ENCODE measurements at places on chromosomes 7 and 10.

GRCh38 chr10:17808971-17809841 lies at the start of gene MRC1:
Gene MRC1 (plus strand): TSS chr10:17809348. CDS start chr10:17809466, 118 bp downstream.
- DNase-seq = no peak

DNA sequence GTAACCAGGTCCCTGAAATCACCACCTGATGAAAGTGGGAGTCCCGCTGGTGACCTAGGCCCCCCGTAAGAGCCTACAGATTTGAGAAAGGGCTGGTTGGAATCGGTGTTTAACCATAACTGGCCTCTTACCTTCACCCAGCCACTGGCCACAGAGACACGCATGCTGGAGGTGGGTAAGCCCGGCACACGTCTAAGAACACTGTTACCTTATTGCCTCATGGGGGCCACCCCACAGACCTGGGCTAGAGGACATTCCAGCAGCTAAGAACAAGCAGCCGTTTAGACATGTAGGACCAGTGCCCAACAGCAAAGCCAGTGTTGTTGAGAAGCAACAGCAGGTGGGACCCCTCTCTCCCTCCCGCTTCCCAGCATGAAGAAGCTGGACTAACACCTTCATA lies 2.5 kb upstream of the GDF2 start:
- DNase-seq = no peak

DNA sequence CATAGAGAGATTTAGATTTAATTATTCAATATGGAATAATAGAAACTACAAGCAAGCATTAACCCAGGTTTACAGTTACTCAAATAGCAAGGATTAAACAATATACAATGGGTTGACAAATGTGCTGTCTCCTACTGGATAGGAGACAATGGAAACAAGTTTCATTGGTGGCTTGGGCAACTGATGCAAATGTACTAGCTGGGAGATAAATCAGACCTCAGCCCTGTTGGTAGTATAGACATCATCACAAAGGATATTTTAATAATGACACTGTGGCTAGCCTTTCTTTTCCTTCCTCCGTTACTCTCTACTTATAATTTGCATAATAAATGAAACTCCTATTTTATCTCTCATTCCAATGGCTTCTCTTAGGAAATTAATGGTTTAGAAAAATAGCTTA lies 96.5 kb upstream of the DKK1 start:
- DNase-seq = no peak

DNA sequence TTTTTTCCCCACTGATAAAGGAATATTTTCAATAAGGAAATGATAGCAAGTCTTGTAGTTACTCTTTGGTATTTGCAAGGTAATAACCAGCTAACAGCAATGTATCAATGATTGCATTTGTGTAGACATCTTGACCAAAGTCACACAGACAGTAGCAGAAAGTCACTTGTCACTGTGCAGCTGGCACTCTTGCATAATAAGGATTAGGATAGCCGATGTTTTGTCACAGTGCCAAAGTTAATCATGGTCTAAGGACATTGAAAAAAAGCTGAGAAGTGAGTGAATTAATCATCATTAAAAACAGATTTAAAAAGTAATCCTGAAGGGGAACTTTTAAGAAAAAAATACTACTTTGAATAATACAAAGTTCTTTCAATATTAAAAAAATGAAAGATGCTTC lies 834.3 kb upstream of the C7orf33 start:
- DNase-seq = no peak

DNA sequence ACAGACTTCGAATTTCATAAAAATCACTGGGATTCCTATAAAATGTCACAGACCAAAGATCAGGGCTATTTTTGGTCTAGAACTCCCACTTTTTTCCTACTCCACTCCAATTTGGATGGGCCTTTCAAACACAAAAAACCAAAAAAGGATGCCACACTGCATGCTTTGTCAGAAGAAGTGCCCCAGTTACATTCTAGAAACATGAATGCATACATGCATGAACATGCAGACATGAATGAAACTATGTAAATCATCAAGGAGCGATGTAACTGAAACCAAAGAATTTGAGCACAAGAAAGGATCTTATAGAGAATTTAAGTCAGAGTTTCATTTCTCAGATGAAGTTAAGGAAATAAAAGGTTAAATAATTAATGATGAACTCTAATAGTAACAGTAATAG lies 31.8 kb upstream of the FAM133B start:
- no peak for DNase-seq

DNA sequence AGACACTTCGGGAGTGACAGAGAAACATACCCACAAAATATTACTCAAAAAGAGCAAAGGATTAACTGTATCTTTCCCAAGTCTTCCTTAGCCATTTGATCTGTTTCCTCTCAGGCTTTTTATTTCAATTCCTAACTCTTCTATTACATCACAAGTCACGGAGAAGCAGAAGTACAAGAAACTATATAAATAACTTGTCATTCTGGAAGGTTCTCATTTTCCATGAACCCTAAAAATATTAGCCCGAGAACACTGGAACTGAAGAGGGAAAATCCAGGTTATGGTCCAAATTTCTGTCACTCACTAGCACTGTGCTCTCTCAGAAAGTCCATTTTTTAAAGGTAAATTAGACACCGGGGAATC lies 98.0 kb downstream of the GRB10 start:
- DNase-seq = no peak

DNA sequence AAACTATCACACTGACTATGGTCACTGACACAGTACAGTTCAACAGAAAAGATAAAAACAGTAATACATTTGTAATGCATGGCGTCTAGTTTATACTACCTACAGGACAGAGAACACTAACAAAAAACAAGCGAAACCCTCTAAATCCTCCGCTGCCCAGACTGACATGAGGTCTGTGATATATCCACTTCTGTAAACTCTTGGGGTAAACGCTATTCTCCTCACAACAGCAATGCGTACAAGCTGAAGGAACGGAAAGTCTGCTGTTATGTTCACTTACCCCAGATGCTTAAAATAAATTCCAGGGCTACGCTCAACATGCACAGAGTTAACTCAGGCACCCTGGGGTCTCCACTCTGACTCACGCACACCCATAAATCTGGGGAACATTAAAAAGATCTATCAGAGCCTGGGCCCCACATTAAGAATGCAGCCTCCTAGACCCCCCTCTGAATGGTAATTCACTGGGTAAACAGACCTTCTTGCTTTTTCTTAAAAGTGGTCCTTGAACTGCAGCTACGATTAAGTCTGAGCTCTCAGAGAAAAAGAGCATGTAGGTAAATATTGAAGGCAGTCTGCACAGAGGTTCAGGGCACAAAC lies 105.6 kb downstream of the CTBP2 start:
- no peak for DNase-seq

- DNase-seq = no peak
Measured at GRCh38 chr7:76009672-76010600, 15.5 kb upstream of the TMEM120A start.

Data from stimulated activated CD4-positive, alpha-beta T cell treated with anti-CD3 and anti-CD28 coated beads, Interleukin-4, amount 100 ng/mL, for 24 hours (primary cell).